ENCODE measurements at places on chromosomes 3 and 15. TPM values are rescaled to one million over a fixed set of nuclear protein-coding genes. Genes with fewer than 3 reads are reported as not detected.

GOLGA6L24 gene
- not detected for total RNA-seq

GRCh38 chr3:35659768-35660167, 20.4 kb downstream of the ARPP21 start:
- DNase-seq = no peak

FAM81A gene
- total RNA-seq = not detected

DNA sequence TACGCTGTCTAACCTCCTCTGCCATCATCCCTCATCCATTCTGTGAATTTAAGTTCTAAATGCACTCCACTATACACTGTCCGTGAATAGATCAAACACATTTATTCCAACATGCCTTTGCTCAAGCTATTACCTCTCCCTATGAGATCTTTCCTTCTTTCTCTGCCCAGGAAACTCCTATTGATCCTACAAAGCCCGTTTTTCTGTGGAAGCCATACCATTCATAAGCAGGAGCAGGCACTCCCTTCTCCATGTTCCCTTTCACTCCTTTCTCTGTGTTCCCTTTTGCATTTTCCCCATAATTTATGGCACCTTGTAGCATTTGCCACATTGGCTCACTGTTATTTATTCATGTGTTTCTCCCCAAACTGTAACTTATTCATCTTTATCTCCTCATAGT, 501.6 kb downstream of the MAGI1 start:
- no peak for DNase-seq

Measured in CD8-positive, alpha-beta T cell (primary cell).